Stimulated activated naive CD4-positive, alpha-beta T cell treated with Interleukin-2 at 50 U/mL for 16 hours (primary cell): ENCODE measurements at places on chromosomes 11 and 22.
A peak's percentile ranks its signal among the peaks of the same experiment; 100 is the strongest.

GRCh38 chr11:11046781-11047180 lies 188.9 kb upstream of the ZBED5 start:
- DNase-seq, result no peak

- DNase-seq, result no peak
Measured at GRCh38 chr11:70097783-70098563, 19.9 kb downstream of the ANO1 start.

DNA sequence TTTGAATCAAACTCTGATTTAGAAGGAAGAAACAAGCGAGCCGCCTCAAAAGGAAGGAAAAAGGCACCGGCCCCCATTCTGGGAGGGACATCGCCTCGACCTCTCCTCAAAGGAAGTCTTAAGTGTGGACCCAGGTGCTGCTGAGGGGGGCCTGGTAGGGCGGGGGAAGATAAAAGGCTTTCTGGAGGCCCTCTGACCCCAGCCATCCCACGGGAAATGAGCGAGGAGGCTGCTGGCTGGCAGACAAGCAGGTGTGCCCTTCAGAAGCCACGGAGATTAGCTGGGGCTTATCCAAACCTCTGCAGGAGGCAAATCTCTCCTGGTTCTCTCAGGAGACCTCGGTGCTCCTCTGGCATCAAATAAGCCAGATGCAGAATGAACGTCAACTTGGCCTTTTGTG lies 171.4 kb upstream of the BLID start:
- no peak for DNase-seq

GRCh38 chr11:45543808-45544422 lies 121.5 kb downstream of the CHST1 start:
- no peak for DNase-seq

GRCh38 chr11:118885319-118885718 lies 1.6 kb downstream of the CXCR5 start:
- DNase-seq, result no peak

DNA sequence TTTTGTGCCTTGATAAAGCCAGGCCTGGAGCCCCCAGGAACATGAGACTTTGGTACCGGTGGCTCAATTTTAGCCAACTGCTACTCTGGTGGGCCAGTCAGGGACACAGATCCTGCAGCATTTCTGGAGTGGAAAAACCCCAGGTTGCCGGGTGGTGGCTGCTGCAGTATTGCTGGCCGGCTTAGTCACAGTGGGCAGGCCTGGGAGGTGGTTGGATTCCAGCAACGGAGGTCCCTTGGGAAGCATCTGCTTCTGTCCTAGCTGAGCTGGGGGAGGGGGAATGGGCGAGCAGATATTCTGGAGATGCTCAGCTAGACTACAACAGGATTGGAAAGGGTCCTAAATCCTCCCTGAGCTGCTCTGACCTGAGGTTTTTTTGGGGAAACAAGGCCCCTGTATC lies 31.6 kb upstream of the ACCSL start:
- DNase-seq, result no peak

DNA sequence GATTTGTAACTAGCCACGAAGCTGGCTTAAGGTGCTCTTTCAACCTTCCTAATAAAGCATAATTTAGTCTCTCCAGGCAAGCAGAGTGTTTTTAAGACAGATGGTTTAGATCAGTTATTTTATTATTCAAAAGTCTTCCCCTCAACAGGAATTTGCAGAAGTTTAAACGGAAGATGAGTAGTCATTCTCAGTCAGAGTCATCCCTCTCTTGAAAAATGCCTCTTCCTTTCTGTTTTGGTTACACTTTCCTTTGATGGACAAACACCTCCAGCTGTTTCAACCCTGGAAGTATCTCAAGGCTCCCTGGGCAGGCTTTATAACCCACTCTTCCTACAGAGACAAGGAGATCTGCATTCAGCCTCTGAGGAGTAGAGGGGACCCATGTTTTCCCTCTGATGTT lies 60.3 kb upstream of the POU2AF2 start:
- no peak for DNase-seq

GRCh38 chr22:43000441-43001175 lies 14.3 kb downstream of the PACSIN2 start:
- peak; percentile 50 for DNase-seq

DNA sequence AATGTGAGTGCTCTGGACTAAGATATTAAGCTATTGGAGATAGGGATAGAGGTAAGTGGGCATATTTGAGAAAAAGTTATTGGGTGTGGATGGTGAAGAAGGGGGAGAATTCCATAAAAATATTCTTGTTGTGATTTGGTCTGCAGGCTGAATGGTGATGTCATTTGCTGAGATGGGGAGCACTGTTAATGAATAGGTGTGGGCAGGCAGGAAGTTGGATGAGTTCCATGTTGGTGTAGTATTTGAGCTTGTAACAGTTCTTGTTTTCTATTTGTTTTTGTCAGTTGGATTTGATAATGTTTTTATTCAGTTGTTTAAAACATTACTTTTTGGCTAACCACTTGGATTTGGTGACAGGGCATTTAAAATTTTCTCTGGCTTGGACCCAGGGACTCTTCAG lies 168.8 kb downstream of the C11orf87 start:
- DNase-seq, result no peak
